OCI-LY7 (cell line): ENCODE measurements at places on chromosomes 2 and 18. TPM values are rescaled to one million over a fixed set of nuclear protein-coding genes. Genes with fewer than 3 reads are reported as not detected.

The UGT1A5 gene
- not detected in 2 replicates for total RNA-seq

The PARD6G gene
- total RNA-seq, result not detected in 2 replicates

The LBX2 gene
- total RNA-seq, result not detected in 2 replicates

The AAK1 gene
- total RNA-seq, result 8.3 and 8.7 TPM in 2 replicates

The ARHGAP28 gene
- not detected in 2 replicates for total RNA-seq

The GMCL1 gene
- 25.9 and 28.2 TPM in 2 replicates for total RNA-seq

The PMAIP1 gene
- 21.1 and 23.3 TPM in 2 replicates for total RNA-seq

The FZD7 gene
- total RNA-seq, result 1.1 and 1.2 TPM in 2 replicates

The COLEC12 gene
- not detected in 2 replicates for total RNA-seq

The OSR1 gene
- total RNA-seq, result not detected in 2 replicates

The CNTNAP5 gene
- not detected in 2 replicates for total RNA-seq

DNA sequence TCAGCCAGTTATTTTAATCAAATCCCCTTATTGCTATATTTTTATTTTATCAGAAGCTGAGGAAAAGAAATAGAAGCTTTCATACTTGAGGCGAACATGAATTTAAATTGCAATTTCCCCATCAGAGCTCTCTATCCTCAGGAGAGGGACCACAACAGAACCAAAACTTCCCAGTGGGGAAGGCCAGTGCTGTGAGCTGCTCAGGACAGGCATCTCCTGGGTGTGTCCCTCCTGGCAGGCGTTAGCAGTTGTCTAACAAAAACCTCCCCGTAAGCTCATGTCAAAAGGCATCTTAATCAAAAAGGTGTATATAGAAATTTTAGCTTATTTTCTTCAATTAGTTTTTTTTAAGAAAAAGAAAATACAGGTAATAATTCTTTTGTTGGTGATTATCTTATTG, 93.0 kb downstream of the PID1 start:
- no peak for DNase-seq

DNA sequence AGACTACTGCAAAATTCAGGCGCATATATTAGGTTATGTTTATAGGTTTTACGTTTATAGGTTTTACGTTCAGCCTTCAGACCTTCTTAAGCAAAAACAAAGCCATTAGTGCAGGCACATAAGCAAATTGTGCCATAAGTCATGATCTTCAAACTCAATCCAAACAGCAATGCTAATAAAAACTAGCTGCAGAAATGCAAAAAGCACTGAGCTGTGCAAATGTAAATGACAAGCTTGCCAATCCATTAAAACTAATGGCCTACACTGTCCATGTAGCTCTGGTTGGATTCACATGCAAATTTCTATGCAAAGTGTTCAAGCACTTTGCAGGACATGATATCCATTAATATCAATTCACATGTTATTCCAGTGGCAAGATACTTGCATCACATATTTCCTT, 50.9 kb downstream of the LRPPRC start:
- no peak for DNase-seq

- peak; percentile 41 for DNase-seq
Observed at GRCh38 chr2:148557844-148558436, 86.6 kb upstream of the EPC2 start.

- no peak for DNase-seq
Observed at GRCh38 chr2:46331109-46331766, 34.0 kb downstream of the EPAS1 start.

GRCh38 chr2:59959944-59960343, 593.5 kb downstream of the BCL11A start:
- DNase-seq, result no peak

GRCh38 chr2:200422071-200422470, 87.8 kb downstream of the KCTD18 start:
- DNase-seq, result no peak

- DNase-seq, result no peak
Observed at GRCh38 chr2:141329964-141330363, 800.9 kb downstream of the LRP1B start.

GRCh38 chr18:60698901-60699300, 326.3 kb upstream of the MC4R start:
- no peak for DNase-seq

GRCh38 chr2:107693604-107694003, 133.1 kb upstream of the RGPD4 start:
- no peak for DNase-seq

DNA sequence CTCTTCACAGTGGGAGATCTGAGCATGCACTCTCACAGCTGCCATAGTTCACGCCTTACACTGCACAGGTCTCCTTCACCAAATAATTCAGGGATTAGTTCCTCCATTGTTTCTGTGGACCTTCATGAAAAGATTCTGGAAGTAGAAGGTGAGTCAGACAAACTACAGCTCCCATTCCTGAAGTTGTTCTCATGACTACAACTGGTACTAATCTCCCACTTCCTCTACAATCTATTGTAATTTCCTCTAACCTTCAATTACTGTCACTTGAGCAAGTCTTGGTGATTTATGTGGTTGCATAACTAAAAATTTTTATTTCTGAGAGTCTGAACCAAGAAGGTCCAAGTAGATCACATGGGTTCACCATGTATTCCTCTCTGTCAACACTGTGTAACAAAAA, 128.7 kb downstream of the XIRP2 start:
- DNase-seq, result no peak

DNA sequence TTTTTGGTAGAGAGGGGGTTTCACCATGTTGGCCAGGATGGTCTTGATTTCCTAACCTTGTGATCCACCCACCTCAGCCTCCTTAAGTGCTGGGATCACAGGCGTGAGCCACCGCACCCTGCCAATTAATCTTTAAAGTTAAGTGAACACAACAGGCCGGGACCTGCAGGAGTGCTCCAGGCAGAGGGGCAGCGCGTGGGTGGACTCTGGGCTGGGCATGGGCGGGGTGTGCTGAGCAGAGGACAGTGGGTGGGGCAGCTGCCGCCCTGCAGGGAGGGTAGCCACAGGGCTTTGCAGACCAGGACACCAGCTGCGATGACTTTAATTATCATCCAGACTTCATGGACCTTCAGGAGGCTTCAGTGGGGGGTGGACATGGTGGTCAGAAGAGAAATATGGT, 8.8 kb upstream of the GPR148 start:
- no peak for DNase-seq

GRCh38 chr2:142140434-142140845, 9.6 kb upstream of the LRP1B start:
- DNase-seq, result peak; percentile 33

- DNase-seq, result no peak
Observed at GRCh38 chr2:47078541-47079482, 76.3 kb downstream of the STPG4 start.

DNA sequence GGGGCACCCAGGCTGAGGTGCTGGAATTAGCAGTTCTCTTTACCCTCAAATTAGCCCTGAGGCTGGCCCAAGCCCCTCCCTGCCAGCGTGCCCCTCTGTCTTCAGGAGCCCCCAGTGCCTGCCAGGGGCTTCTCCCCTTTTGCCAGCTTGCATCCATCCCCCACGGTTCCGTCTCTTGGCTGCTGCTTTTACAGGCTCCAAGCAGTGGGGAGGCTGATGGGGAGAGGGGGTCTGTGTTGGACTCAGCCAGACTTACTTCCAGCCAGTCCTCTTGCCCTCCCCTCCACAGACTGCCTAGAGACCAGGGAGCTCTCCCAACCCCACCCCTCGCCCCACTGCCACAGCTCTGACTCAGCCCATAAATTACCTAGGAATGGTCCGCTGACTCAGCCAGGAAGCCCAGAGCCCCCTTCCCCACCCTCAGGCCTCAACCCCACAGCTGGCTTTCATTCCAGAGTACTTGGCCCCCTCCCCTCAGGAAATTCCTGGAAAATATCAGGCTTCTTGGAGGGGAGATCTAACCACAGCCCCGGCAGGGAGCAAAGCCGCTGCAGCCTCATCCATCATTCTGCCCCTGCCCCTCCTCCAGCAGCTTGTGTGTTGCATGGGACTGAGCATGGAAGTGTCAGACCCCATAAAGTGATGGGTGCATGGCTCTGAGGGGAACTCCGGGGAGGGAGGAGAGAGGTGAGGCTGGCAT, 184.6 kb downstream of the ZFP36L2 start:
- DNase-seq, result no peak

DNA sequence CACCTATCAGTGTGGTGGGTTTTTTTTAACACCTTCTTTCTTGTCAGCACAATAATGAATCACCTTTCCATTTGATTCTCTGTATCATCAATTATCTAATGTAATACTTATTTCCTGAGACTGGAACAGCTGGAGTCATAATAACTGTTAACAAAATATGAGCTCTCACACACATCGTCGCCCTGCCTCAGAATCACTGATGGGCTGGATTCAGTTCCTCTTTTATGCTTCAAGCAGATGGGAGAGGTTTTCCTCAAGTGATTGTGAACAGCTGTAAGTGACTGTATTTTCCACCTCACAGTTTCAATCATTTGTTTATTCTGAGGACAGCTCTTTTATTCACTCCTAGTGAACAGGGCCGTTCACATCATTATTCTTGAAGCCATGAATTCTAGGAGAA, 330.2 kb downstream of the DSC3 start:
- DNase-seq, result peak; percentile 47

- DNase-seq, result no peak
Observed at GRCh38 chr2:4618141-4618540, 914.8 kb downstream of the DCDC2C start.

DNA sequence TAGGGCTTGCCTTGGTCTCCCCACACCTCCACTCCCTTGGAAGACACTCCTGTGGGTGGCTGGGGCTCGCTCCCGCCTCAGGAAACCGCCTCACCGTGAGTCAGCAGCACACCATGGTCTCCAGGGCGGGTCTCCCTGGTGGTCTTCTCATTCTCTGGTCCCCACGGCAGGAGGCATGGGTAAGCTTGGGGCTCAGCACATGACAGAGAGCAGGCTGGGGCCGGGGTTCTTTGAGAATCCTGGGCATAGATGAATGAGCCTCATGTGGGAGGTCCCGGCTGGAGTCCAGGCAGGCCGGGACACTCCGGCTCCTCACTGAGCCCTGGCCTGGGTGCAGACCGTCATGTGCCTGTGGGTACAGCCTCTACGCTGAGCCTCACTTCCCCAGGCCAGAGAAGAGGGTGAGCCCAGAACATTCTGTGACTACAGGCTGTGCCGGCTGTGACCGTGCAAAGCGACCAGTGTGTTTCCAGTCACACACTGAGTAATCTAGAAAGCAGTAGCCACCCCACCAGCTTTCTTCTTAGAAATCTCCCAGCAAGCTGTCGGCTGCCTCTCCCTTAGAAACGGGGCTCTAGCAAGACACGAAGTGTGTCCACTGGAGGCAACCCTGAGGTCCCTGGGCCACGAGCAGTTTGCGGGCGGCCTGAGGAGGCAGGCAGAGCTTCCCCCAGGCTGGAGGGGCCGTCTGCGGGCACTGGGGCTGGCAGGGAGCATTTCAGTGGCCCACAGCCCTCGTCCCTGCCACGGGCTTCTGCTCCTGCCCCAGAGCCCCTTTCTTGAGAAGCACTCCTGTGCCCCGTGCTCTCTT, 93.1 kb downstream of the RHOB start:
- no peak for DNase-seq

DNA sequence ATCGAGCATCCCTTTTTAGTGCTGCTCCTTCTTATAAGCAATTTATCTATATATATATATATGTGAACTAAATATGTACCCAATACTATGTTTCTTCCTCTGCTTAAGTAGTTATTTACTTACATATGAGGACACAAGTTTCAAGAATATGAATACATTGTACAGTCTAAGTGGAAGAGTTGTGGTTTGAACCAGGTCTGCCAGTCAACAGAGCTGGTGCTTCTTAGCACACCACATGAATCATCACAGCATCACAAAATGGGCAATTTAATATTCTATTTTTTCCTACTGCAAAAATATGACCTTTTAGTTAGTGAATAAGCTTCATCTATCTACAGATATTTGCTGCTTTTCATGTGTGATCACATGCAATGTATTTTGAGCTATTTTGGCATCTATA, 64.4 kb upstream of the SPAG16 start:
- no peak for DNase-seq

- DNase-seq, result no peak
Observed at GRCh38 chr2:101410114-101410513, 22.8 kb upstream of the CREG2 start.

- no peak for DNase-seq
Observed at GRCh38 chr18:79576686-79577351, 102.8 kb upstream of the CTDP1 start.

GRCh38 chr2:38517284-38517683, 85.4 kb downstream of the HNRNPLL start:
- DNase-seq, result no peak
